Gastroesophageal sphincter (tissue), 4 donors: ENCODE measurements at places on chromosomes 6 and 20. TPM values are rescaled to one million over a fixed set of nuclear protein-coding genes. Genes with fewer than 3 reads are reported as not detected.

DNA sequence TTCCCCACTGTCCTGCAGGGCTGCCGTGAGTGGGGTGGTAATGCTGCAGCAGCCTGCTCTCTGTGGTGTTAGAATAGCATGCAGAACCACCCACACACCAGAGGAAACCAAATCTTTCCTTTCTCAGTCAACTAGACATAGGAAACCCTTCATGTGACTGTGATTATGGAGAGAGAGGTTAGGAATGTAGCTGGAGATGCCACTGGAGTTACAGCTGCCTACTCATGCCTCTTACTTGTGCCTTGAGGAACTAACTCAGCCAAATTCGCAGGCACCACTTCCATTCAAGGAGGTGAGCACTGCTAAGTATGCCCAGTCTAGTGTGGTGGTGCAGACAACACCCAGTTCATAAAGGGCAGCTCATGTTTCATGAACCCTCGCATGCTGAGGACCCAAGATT is 27.4 kb downstream of the MUC22 start:
- no peak for ATAC-seq

- ATAC-seq: no peak
Measured at GRCh38 chr6:33581186-33581585, 1.1 kb upstream of the BAK1 start.

DNA sequence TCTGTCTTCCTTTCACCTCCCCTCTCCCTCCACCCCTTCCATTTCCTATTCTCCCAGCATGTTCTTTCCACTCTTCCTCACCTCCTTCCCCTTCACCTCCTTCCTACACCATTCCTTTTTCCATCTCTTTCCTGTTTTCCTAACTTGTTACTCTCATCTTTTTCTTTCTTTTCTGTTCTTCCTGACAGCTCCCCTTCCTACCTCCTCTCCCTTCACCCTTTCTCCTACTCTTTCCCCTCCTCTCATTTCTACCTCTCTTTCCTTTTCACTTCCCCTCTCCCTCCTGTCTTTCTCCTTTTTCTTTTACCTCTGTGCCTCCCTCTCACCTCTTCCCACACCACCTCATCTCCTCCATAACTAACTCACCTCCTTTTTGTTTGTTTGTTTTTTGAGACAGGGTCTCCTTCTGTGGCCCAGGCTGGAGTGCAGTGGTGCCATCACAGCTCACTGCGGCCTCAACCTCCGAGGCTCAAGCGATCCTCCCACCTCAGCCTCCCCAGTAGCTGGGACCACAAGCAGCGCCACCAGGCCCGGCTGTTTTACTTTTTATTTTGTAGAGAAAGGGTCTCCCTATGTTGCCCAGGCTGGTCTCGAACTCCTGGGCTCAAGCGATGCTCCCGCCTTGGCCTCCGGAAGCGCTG is 864 bp upstream of the ARFGEF2 start:
- ATAC-seq: no peak

GRCh38 chr20:58228484-58229197 is at the start of gene ANKRD60:
Gene ANKRD60, minus strand, starts transcription at chr20:58228653. Its CDS starts 0 bp downstream, at chr20:58228653.
- peak; percentile 22 for ATAC-seq

ZFP57 gene
- not detected for total RNA-seq

DNA sequence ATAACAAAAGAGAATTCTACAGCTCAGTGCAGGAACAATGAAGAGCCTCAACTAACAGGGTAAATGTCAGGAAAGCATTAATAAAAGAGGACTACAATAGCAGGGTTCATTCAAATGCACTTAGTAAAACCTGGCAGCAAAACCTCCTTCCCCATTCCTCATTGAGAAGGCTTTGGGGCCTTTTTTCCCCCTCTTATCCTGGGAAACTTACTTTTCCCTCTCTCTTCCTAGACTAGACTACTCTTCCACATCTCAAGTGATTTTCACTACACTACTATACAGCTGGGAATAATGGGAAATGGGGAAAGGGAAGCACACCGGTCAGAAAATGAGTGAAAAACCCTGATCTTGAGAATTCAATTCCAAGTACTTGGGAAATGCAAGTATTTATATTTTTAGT is 10.1 kb downstream of the ROMO1 start:
- ATAC-seq: no peak

GRCh38 chr6:117531346-117531745 is 48.9 kb downstream of the DCBLD1 start:
- no peak for ATAC-seq

- no peak for ATAC-seq
Measured at GRCh38 chr20:33785503-33785902, 25.6 kb upstream of the CHMP4B start.

- ATAC-seq: no peak
Measured at GRCh38 chr20:54167909-54168872, 5.6 kb downstream of the CYP24A1 start.

DNA sequence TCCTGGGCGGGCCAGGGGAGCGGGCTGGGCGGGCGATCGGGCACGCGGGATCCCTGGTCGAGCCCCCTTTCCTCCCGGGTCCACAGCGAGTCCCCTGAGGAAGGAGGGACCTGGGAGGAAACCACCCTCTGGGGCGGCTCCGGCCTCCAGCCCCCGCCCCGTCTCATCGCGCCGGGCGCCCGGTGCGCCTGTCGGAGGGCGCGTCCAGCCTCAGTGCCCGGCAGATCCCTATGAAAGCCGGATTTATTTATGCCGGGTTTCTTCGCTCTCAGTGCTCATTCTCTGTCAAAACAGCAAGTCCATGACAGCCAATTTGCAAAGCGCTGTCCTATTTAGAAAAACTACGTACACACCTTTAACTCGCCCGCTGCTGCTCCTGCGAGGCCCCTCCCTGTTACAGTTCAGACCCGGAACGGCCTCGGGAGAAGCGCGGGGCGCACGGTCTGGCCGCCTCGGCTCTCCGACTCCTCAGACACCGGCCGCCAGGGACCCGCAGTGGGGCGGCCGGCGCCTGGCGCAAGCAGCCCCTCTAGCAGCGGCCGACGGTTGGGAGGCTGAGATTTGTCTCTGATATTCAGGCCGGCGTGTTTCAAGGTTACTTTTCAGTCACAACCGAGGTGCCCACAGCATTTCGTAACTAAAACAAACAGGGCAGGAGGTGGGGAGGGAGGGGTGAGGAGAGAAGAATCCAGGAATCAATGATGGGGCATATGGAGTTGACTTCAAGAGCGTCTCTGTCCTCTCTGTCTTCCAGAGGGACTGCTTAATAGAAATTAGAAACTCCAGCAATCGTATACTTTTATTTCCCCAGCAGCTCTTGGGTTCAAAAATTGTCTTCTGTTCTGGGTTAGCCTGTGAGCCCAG is 782 bp upstream of the FOXA2 start:
- ATAC-seq: no peak

GTSF1L gene
- not detected for total RNA-seq

HLA-DOA gene
- total RNA-seq: 1.1 TPM

DNA sequence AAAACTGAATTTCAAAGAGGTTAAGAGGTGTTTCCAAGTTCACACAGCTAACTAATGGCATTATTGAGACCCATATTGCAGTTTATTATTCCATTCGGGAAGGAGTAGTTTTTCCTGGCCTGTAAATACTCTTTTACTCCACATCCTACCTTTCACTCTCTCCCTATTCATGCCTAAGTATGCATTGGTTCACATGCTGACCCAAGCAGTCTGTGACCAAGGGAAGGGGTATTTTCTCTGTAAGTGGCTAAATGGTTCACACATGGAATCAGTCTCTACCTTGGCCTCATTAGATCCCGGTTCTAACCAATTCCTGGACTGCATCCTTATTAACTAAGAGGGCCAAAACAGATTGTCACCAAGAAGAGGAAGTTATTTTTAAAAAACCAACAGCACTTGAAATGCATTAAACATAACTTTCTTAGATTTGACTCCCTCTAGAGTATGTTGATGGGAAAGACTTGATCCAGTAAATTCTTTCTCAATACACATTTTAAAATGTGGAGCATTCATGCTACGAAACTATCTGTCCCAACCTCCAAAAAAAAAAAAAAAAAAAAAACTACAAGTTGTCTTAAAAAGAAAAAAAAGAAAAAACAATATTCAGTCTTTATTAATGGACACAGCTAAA is 17.8 kb upstream of the RSPO3 start:
- ATAC-seq: no peak

DNA sequence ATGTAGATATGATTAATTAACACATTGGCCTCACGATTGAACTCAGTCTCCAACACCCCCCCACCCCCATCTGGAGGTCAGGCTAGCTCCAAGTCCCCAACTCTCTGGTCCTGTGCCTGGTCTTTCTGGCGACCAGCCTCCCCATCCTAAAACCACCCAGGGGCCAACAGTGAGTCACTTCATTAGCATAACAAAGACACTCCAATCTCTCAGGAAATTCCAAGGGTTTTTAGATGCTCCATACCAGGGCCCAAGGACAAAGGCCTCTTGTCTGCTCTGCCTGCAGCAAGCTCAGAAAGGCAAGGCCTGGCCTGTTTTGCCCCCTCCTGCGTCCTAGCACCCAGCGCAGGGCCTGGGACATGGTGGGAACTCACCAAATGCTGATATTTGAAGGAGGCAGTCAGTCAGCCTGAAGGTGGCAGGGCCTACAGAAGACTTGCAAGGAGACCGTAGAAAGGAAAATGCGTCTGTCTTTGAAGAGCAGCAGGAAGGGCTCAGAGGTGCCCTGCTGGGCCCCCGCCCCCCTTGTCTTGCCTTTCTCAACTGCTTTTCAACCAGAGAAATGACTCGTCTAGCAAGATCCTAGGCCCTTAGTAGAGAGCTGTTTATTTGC is 184.7 kb downstream of the CDH4 start:
- no peak for ATAC-seq

DNA sequence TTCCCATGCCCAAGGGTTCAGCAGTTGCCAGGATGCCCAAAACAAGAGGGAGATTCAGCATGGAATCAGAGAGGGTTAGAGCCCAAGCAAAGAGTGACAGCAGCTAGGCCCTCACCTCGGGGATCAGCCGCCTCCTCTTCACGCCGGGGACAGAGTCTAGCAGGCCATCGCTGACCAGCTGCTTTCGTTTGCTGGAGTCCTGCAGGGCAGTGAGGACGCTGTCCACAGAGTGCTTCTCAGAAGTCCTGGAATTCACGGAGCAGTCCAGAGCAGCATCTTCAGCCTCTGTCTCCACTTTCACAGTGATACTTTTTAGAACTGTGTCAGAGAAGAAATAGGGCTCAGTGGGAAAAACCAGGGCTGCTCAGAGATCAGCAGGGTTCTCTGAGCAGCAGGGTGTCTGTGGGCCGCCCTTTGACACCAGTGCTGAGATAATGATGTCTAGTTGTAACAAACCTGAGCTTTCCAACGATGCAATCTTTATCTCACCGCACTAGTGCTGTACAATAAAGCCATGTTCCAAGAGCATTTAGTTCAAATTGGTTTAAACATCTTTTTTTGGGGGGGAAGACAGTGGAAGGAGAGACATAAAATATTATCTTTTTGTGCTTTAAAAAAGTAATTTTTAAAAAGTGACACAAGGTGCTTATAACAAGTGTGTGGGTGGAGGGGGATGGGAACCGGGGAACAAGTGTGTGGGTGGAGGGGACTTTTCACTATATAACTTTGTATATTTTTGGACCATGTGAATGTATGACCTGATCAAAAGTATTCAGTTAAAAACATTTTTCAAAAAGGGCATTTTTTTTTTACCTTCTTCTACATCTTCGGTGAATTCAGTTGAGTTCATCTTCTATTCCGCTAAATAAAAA is 16.6 kb downstream of the BEND3 start:
- no peak for ATAC-seq

DNA sequence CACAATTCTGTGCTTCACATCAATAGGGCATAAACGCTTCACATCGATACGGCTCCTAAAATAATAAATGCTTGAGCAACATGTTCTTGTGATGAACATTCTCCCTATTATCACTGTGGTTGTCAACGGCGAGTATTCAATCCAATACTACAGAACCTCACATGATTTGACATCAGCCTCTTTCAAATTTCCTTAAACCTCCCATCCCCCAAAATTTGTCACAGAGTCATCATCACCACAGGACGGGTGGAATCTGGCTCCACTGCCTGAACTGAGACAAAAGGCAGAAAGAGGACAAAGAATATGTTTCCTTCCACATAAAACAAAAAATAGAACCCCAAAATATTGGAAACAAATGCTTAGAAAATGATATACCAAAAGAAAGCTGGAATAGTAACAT is 7.3 kb downstream of the THEMIS start:
- no peak for ATAC-seq

GRCh38 chr6:46208303-46208702 is 37.5 kb upstream of the ENPP5 start:
- no peak for ATAC-seq

DNA sequence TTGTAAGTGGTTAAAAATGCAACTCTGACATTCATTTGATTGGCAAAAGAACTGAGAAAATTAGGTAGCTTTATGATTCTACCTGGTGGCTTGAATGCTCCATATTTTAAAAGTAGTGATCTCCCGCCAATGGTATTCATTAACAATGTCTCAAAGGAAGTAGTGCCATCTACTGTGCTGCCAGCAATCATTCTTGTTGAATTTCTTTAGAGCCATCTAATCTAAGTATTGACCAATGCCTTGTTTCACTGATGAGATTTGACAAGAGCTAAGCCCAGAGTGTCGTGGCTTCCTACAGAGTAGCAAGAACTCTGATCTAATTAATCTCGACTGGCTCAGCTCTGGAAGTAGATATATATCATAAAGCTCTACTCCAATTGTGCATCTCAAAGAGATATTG is 696.7 kb downstream of the C6orf118 start:
- no peak for ATAC-seq

SLPI gene
- 47.6 TPM for total RNA-seq

NKX2-2 gene
- total RNA-seq: not detected

OR2J3 gene
- not detected for total RNA-seq

- ATAC-seq: no peak
Measured at GRCh38 chr6:35544769-35545361, 32.2 kb upstream of the TULP1 start.

DNA sequence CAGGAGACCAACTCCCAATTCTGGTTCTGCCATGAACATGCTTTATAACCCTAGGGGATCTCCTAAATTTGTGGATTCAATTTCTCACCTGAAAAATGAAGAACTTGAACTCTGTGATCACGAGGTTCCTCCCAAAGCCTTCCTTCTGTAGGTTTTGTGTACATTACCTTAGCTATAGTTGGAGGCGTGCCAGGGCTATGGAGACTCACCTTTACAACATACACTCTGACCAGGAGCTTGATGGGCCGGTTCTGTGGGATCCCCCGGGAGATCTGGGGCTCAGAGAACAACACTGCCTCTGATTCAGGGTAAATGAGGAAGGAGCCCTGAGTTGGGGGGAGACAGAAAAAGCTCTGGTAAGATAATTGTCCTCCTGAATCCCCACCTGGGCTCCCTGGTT is 34.1 kb downstream of the ERGIC3 start:
- ATAC-seq: no peak

GRCh38 chr6:169528755-169529154 is 173.1 kb downstream of the WDR27 start:
- ATAC-seq: no peak

DNA sequence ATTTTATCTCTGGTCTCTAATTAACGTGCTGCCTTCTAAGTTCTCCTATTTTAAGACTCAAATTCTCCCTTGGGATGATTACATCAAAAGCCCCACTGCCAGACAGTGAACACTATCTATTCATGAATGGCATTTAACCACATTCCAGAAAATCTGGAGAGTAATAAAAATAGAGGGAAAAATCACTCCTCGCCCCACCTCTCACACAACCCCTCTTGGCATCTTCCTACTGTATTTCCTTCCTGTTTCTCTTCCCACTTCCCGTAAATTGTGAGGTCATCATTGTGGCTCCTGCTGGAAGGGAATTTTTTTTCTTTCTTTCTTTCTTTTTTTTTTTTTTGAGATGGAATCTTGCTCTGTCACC is 31.5 kb downstream of the RAB44 start:
- peak; percentile 25 for ATAC-seq
